ENCODE measurements at places on chromosomes 7 and 10. TPM values are rescaled to one million over a fixed set of nuclear protein-coding genes. Genes with fewer than 3 reads are reported as not detected.

DNA sequence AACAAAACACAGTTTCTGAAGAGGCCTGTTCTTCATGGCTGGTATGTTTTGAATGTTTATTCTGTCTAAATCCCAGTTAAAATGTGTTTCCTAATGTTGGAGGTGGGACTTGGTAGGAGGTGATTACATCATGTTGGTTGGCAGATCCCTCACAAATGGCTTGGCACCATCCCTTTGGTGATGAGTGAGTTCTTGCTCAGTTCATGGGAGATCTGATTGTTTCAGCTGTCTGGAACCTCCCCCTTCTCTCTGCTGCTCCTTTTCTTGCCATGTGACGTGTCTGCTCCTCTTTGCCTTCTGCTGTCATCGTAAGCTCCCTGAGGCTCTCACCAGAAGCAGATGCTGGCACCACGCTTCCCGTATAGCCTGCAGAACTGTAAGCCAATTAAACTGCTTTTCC lies 383.6 kb upstream of the TPK1 start:
- no peak for DNase-seq

DNA sequence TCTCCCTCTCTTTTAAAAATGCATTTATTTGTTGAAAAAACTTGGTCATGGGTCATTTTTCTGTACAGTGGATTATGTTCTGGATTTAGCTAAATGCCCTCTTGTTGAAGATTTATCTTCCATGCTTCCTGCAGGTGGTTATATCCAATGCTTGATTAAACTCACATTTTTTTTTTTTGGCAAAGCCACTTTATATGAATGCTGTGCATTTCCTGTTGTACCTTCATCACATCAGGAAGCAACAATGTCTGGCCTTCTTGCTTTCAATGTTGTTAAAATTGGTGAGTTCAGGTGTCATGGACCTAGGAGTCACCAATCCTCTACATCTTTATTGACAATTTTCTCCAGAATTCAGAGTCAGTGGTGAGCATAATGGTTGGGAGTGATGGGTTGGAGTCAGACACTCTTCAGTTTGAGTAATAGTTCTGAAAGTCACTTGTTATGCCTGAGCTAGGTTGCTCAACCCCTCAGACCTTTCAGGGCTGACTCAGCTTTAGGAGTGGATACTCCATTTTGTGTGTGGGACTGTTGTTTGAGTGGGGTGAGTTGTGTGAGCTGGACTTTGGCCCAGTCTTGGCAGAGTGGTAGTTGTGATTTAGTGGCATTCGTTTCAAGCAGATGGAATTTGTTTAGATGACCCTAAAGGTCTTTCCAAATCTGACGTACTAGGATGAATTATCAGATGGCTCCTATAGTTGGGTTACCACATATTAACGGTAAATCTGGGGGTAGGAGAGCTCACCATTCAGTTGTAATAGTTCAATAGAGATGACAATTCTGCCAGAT lies 213.5 kb upstream of the ZNF32 start:
- DNase-seq, result no peak

DNA sequence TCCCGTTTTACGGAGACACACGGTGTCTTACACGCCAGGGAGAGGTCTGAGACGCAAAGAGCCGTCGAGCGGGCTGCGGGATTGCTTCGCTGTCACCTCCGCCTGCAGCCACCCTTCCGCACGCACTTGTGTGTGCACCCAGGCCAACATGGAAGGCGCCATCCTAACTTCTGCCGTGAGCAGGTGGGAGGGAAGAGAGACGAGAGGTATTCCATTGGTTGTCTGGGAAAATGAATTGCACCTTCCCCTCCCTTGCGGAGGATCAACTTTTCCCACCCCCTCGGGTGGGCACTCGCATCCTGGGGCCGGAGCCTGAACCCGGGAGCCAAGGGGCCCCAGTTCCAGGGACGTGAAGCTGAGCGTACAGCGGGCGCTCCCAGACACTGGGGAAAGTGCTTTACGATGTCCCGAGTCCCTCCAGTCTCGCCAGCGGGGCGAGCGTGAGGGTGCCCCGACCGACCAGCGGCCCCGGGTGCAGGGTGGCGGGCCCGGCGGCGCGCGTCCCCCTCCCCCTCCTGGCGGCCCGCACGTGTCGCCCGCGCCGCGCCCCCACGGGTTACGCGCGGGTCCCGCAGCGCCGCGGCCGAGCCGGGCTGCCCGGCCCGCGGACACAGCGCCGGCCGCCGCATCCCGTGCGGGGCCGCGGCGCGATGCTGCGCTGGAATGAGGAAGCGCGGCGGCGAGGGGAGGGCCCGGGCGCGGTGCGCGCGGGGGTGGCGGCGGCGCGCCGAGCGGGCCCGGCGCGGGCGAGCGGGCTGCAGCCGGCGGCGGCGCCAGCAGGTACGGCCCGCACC lies 984 bp upstream of the IKZF1 start:
- DNase-seq, result no peak

The MSRB2 gene
- total RNA-seq, result 29.1 TPM

- DNase-seq, result no peak
These were observed 216.4 kb downstream of the ELFN1 start for GRCh38 chr7:1886361-1887064.

The TMEM236 gene
- 79.6 TPM for total RNA-seq

All from transverse colon (tissue), 4 donors.